T-helper 22 cell (primary cell): ENCODE measurements at places on chromosomes 6 and 20.
A peak's percentile ranks its signal among the peaks of the same experiment; 100 is the strongest.

DNA sequence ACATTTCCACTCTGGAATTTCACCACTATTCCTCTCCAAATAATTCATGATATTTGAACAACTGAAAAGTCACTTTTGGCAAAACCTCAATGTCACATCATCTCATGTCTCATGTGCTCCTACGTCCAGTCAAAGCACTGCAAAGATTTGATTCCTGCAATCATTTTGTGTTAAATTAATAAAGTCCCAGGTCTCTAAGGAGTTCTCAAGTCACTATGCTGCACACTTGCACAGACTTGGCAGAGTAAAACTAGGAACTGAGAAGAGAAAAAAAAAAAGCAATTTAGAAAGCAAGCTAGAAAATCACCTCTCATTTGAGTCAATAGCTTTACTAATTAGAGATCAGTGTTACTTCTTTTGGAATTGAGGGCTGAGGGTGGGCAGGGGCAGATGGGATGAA, 11.2 kb downstream of the TBX18 start:
- DNase-seq: no peak

GRCh38 chr6:166206510-166207283, 39.0 kb upstream of the TBXT start:
- no peak for DNase-seq

DNA sequence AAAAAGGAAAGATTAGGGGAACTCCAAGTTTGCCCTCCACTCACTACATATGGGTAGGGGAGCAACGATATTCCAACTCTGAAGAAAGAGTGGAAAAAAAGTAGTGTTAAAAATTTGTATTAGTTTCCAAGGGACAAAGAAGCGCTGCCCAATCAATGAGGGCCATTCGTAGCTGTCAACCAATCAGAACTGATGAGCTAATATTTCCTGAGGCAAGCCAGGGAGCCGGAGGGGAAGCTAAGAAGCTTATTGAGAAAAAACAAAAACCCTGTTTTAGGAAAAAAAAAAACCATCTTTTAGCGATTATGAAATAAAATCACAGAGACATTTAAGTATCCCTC, 59.5 kb downstream of the TRIM38 start:
- no peak for DNase-seq

DNA sequence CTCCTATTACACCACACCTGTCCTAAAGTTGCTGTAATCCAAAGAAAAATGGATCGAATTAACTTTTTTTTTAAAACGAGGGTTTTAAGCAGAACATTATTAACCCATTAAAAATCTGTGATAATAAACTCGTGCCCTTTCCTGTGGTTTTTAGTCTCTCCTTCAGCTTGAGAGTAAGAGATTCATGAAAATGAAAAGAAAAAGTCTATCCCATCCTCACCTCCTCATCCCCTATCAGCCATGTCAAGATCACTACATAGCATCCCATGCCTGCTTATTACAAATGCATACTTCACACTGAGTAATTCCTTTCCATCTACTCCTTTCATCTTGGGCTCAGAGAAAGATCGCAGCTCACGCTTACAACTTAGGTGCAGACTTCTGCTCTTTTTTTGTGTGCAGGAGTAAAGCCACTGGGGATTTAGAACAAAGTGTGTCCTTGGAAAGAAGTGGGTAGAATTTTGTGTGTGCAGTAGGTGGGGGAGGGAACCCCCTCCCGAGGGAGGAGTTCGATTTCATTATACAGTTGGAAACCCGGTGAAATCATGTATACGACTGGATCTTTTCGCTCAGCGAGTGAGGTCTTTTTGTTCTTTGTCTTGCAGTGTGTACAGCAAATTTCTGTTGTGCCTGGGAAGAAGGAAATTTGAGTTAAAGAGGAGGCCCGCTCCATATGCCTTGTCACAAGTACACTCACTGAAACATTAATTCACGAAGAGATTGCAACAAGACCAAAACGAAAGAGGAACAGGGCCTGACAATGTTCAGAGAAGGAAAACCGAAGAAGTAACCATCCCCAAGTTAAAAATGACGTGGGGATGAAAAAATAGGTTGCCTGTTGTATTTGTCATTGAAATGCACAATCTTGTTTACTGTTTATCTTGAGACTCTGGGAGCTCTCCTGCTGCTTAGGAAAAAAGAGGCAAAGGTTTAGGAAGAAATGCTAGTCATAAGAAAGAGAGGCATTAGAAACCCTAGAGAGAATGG, 146.5 kb upstream of the ZNF217 start:
- DNase-seq: no peak

DNA sequence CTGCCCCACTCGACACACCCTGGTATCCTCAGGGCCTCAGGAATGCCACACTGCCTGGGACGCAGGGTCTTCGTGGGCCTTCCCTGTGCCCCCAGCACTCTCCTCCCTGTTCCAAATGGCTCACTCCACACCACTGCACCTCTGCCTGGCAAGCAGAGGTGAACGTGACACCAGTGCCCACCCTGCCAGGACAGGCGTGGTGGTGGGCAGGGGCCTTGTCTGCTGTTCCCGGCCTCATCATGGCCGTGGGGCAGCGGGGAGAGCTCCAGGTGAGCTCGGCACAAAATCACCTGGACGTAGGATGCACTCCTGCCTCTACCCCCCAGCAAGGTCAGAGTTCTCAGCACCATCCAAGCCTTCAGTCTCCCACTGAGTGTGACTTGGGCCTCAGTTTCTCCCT, 202.4 kb downstream of the SMOC2 start:
- no peak for DNase-seq

GRCh38 chr6:134821928-134822864, 127.7 kb downstream of the ALDH8A1 start:
- no peak for DNase-seq

- DNase-seq: no peak
These were observed 62.4 kb upstream of the RNF146 start for GRCh38 chr6:127204281-127204680.

DNA sequence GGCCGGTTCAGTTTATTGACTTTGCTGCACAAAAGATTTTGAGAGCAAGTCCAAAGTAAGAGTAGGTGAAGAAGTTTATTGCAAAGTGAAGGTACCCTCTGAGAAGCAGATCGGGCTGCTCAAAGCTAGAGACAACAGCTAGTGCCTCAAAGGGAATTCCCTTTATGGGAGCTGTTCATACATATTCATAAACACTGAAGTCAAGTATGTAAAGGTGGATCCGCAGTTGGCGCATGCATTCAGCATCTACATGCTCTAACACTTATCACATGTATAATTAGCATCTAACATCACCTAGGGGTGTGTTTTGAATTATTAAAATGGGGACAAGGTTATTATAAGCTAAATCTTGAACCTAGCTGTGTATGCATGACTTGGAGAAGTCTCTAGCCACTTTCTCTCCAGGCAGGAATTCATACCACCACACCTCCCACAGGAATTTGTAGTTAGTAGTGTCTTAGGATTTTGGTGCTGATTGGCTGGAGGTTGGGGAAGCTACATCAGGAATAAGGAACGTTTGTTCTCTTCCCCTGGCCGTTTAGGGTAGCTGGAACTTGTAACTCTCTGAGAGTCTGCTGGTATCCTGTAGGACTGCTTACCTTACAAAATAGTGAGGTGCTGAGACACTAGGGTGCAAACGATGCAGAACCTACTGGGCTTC, 1633.9 kb downstream of the GRIK2 start:
- DNase-seq: no peak

DNA sequence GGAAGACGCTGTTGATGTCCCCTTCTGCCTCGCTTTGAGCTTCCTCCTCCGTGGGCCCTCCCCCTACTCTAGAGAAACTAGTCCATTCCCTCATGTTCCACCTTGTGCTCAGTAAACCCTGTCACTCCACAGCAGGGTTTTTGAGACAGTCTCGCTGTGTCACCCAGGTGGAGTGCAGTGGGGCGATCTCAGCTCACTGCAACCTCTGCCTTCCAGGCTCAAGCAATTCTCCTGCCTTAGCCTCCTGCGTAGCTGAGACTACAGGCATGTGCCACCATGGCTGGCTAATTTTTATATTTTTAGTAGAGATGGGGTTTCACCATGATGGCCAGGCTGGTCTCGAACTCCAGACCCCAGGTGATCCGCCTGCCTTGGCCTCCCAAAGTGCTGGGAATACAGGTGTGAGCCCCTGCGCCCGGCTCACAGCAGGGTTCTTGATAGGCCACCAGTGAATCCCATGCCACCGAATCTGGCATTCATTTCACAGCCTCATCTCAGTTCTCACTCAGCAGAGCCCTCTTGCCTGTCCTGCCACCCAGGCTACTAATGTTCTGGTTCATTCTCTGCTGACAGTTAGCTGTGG, 36.0 kb downstream of the PANK2 start:
- DNase-seq: no peak

DNA sequence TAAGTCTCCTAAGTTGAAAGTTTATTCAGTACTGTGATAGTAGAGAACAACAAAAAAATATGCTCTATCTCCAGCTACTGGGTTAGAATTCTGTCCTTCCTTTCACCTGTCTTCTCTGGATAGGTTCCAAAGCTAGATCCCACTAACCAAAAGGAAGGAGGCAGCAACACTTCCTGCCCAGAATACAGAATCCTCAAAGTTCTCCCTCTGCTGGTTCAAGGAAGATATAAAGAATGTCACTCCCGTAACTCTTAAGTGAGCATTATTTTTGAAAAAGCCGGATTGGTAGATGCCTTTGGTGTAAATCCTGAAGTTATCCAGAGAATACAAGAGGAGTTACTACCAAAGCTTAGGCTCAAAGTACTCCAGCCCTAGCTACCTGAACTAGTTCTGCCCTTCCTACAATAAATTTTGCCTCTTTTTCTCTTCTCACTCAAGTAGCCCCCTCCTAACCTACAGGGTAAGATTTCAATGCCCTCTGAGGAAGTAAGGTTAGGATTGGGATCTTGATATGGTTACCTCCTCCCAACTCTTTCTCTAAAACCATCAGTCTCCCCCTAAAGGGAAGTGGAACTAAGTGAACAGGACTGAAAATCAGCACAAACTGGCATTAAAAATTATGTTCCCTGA, 26.0 kb upstream of the CRIP3 start:
- DNase-seq: no peak

DNA sequence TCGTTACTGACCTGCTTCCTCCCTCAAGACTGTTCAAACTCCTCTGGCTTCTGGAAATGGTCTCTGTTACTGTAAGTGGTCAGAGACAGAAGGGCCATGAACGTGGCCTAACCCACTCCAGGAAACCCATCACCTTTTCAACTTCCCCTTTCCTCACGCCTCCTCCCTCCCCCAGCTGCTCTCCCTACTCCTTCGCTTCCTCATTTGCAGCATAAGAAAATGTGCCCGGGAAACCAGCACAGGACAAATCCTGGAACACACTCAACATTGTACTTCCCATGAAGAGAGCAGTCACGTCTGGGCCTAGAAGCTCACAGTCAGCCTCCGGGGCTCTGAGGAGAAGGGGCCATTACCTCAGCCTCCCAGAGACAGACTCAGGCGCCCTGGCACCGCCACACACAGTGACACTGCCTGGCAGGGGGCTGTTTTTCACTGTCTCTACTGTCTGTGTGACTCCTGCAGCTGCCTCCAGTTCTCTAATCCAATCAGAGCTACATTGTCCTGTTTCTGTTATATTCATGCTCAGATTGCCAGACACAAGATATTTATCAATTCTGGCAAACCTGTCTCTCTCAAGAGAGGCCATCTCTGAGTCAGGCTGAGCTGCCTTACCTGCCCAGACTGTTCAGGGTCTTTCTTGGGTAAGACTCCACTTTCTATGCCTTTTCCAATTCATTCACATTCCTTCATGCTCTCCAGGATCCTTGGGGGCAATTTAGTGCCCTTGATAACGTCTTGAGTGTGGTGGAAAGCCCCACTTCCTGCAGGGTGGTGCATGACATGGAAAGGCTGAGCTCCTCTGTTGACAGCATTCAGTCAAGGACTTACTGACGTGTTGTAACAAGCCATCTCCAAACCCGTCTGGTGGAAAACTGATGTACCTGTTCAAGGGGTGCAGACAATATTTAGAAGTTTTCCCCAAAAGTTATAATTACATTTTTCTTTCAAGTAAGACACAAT, 242.2 kb downstream of the HIVEP2 start:
- DNase-seq: no peak

GRCh38 chr6:120965814-120966213, 368.5 kb downstream of the TBC1D32 start:
- DNase-seq: no peak

DNA sequence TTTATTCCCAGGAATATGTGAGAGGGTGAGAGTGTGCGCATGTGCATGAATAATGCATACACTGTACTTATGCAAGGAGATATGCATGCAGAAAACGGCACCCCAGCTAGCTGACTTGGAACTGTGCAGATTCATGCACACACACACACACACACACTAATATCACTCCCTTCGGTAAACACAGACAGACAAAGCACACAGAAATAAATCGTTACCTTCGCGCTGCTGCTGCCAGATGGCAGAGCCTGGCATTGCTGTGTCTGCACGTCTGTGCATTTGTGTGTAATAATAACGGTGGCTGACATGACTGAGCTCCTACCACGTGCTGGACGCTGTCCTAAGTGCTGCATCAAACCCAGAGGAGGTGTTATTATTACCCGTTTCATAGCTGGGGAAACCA, 36.8 kb downstream of the PREX1 start:
- no peak for DNase-seq

DNA sequence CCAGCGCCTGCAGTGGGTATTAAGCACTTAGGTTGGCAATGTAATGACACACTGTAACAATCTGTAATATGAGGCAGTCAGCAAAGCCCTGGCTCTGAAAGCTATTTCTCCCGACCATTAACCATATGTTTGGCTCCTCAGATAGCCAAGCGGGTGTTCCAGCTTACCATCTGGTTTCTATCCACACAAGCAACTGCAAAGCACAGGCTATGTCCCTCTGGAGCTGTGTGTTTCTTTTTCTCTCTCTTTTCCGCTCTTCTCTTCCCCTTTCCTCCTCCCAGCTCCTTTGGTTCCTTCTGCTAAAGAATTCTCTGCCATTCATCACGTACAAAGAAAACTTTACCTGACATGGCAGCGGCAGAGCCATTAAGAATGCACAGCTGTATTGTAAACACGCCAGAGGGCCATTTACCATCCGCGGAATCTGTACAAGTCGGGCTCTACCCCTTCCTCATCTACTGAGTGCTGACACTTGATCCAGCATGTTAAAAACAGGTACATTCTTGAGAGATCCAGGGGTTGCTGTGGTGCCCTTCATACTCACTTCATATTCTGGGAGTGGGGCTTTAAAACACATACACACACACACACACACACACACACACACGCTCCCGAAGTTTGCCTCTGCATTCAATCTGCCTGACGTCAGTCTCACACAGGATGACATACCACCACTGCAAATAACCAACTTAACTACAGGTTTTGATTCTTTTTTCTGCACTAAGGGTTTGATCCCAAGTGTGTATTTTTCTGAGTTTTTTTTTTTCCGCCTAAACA, 77.2 kb downstream of the BACH2 start:
- no peak for DNase-seq

- peak; percentile 48 for DNase-seq
These were observed 47.0 kb downstream of the WDR27 start for GRCh38 chr6:169654598-169655391.

GRCh38 chr6:82954937-82955577, 110.6 kb downstream of the UBE3D start:
- DNase-seq: no peak

- no peak for DNase-seq
These were observed 23.1 kb upstream of the DACT2 start for GRCh38 chr6:168342636-168343035.

DNA sequence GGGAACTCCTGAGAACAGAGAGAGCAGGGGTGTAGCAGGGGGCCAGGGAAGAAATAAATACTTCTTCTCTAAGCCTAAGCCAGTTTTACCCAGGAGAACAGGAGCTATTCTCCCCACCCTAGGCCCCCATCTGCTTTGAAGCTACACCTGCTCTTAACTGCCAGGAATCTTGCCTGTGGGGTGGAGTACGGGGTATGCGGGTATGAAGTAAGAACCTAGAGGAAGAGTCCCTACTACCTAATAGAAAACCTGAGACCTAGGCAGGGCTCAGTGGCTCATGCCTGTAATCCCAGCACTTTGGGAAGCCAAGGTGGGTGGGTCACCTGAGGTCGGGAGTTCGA, 1.5 kb downstream of the SLC29A1 start:
- DNase-seq: no peak
